ENCODE measurements at places on chromosomes 5 and 9. TPM values are rescaled to one million over a fixed set of nuclear protein-coding genes. Genes with fewer than 3 reads are reported as not detected.

DNA sequence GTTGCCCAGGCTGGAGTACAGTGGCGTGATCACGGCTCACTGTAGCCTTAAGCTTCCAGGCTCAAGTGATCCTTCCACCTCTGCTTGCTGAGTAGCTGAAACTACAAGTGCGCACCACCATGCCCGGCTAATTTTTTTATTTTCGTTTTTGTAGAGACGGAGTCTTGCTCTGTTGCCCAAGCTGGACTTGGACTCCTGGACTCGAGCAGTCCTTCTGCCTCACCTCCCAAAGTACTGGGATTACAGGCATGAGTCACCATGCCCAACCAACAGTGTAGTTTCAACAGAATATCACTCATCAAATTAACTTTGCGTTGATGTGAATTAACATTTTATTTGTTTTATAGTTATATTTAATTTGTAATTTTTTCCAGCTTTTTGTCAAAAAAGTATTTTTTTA lies 45.3 kb downstream of the WDR70 start:
- no peak for DNase-seq

DNA sequence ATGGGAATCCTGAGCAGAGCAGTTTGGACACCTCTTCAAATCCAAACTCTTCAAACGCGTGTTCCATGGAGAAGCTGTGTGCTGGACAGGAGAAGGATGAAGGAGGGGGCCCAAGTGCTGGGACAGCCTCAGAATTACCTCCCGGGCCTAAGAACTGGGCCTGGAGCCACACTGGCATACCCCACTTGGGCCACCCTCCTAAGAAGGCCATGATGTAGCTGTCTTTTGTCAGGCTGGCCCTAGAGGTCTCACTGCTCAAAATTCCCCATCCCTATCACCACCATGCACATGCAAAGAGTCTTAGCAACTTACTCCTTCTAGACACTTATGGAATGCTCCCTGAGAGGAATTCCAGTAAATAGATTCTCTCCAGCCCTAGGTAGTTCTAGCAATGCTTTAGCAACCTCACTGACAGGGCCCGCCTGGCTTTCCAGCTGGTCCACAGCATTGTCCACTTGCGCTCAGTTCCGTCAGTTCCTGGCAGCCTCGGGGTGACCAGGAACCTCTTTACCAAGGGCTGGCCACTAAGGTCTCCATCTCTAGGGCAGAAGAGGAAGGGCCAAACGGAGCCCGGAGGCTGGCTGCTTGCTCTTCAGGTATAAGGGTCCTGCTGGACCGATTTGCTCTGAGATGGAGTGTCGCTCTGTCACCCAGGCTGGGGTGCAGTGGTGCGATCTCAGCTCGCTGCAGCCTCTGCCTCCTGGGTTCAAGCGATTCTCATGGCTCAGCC lies 75.3 kb downstream of the RGS3 start:
- peak; percentile 41 for DNase-seq

- no peak for DNase-seq
Observed at GRCh38 chr5:67957374-67957773, 258.2 kb upstream of the PIK3R1 start.

GRCh38 chr5:76249621-76250020 lies 153.5 kb upstream of the IQGAP2 start:
- DNase-seq: no peak

- DNase-seq: no peak
Observed at GRCh38 chr9:2231829-2232228, 216.7 kb downstream of the SMARCA2 start.

GRCh38 chr5:56006094-56006493 lies 11.3 kb upstream of the IL6ST start:
- no peak for DNase-seq

DNA sequence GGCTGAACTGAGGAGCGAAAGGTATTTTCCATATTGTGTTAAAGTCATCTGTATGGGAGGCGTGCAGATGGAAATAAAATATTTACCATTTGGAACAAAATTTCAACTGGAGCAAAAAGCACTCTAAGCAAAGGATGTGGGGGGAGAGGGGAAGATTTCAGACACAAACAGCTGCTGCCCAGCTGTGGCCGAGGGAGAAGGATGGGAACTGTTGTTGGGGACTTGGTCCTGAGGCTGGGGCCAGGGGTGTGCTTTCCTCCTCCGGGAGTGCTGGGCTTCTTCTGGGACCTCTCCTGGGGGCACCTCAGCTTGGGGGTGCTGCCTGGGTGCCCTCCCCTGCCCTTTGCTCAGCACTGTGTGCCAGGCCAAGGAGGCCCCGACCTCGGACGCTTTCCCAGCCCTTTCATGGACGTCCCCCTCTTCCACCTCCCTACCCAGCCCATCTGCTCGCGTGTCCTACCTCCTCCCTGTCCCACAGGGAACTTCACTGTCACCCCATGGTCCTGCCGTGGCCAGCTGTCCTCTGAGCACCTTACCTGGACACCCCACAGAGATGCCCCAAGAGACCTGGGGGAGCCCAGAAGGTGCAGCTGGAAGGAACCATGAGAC lies 101.9 kb upstream of the COL5A1 start:
- DNase-seq: no peak

- no peak for DNase-seq
Observed at GRCh38 chr9:97502984-97503861, 1.8 kb downstream of the TMOD1 start.

DNA sequence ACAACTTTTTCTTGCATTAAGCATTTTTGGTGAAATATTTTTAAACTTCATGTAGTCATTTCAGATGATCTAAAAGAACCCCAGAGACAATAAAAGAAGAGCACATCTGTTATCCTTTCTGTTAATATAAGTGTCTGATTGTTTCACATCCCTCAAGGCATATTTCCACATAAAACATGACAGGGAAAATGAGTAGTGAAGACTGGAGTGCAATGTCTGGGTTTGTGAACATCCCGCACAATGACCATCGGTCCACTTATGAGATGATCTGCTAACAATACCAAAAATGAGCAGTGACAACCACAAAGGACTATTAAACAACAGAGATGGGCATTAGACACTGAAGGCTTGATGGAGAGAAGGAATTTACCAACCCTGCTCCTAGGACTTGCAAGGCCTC lies 209.1 kb downstream of the NR2F1-AS1 start:
- DNase-seq: no peak

DNA sequence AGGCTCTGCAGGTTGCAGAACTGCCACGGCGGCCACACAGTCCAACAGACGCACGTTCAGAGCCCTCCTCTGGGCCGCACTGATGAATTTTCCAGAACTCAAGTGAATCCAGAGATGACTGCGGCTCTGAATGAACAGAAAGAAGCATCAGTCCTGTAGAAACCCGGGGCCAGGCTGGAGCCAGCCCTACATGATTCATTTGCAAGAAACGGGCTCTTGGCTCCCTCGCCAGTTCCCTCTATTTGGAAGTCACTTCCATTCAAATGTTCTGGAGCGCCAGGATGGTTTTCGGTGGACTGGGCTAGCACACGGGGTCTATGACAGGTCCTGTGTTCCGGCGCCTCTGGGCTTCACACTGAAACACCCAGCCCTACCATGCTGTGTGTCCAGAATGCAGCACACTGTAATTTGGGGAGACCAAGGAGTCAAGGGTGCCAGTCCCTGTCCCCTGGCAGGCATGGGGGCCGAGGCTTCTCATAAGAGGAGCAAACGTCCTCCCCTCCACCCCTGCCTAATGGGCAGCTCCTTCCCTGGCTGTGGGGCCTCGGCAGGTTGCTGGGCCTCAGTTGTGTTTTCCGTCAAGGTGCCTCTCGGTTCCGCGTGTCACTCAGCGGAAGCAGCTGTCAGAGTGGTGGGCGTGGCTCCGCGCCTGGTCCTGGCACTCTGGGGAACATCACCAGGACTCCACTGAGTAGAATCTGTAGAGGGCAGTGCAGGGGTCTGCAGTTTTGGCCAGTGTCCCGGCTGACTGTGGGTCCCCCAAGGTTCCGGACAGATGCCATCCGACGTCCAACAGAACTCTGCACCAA lies 18.1 kb upstream of the COL5A1 start:
- DNase-seq: peak; percentile 64

DNA sequence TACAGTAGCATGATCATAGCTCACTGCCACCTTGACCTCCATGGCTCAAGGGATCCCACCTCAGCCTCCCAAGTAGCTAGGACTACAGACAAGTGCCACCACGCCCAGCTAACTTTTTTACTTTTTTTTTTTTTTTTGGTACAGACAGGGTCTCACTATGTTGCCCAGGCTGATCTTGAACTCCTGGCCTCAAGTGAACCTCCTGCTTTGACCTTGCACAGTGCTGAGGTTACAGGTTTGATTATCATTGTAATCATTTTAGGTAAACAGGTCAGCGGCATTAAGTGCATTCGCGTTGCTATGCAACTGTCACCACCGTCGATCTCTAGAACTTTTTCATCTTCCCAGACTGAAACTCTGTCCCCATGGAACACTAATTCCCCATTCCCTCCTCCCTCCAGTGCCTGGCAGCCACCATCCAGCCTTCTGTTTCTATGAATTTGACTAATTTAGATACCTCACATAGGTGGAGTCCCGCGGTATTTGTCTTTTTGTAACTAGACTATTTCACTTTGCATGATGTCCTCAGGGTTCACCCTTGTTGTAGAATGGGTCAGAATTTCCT lies 5.8 kb upstream of the CARD19 start:
- peak; percentile 10 for DNase-seq

DNA sequence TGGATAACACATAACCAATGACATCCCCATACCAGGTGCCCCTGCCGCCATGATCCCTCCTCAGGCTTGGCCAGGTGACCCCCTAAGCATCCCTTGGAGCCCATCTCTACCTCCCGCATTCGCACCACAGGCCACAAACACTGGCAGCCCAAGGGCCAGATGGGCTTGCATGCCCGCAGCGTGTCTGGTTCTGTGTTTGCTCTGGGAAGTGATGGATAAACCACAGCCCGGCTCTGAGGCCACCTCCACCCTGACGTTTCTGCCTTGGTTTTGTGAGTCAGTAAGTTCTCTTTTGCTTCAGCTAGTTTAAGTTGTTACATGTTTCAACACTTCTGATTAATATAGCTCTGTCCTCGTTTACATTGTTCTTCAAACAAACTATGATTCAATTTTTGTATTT lies 172.4 kb upstream of the PHYKPL start:
- peak; percentile 70 for DNase-seq

DNA sequence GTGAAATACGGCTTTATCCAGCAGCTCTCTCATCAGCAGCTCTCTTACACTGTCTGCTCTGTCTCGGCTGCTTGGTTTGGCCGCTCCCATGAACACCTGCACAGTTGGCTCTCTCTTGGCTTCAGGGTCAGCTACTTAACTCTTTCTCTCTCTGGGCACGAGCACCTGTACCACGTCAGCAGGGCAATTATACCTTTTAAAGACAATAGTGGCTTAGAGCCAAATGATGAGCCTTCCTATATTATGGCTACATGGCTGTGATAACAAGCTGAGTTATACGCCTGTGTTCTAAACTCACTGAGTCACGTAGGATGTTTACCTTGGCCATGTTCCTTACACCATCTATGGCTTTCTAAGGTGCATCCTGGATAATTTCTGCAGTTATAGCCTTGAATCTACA lies 69.2 kb upstream of the CTNND2 start:
- no peak for DNase-seq

- no peak for DNase-seq
Observed at GRCh38 chr5:125151150-125151900, 404.9 kb upstream of the ZNF608 start.

DNA sequence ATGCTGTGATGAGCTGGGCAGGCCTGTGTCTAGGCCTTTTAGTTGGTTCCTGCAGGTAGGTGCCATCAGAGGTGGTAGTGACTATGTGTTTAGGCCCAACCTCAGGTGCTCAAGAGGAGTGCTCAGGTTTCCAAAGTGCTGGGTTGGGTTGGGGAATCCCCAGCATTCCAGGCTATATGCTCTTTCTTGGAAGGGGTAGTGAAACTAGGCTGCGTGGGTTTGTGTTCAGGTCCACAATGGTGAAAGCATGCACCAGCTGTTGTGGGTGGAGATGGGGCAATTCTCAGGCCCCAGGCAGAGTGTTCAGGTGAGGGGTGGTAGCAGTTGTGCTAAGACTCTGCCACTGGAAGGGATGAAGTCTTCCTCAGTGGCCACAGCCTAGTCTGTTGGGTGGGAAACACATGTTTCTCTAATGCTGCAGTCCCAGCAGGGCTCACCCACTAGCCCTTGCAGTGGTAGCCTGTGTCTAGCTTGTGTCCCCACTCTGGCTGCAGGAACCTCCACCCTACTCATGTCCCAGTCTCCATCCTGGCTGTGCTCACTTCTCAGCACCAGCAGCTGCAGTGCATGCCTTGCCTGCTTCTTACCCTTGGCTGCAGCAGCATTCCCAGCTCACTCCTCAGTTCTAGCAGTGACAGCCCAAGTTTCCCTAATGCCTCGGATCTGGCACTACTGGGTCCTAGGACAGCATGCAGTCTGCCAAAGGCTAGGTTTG lies 78.9 kb downstream of the FAM170A start:
- no peak for DNase-seq

DNA sequence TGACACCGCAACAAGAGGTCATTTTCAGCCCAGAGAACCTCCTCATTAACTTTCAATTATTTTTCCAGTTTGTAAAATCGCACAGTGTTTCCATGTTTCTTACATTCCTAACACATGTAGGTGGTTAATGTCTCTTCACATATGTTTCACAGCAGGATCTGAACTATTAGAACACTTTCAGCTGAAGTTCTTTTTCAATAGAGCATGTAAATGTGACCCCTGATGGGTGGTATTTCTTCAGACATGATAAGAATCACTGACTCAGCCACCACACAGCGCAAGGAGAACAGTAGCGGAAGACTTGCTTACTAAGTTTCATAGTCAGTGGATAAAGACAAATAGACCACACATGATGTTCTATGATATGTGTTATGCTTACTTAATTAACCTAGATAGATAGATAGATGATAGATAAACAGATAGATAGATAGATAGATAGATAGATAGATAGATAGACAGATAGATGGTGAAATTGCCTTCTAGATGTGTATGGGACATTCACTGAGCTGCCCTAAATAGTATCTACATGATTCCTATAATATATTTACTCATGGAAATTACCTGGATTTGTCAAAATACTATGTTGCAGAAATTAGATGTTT lies 1992.1 kb upstream of the NUDT12 start:
- no peak for DNase-seq

GRCh38 chr9:99465231-99465907 lies 243.3 kb downstream of the SEC61B start:
- no peak for DNase-seq

GRCh38 chr9:131092548-131093440 lies 3.5 kb upstream of the AIF1L start:
- DNase-seq: no peak

DNA sequence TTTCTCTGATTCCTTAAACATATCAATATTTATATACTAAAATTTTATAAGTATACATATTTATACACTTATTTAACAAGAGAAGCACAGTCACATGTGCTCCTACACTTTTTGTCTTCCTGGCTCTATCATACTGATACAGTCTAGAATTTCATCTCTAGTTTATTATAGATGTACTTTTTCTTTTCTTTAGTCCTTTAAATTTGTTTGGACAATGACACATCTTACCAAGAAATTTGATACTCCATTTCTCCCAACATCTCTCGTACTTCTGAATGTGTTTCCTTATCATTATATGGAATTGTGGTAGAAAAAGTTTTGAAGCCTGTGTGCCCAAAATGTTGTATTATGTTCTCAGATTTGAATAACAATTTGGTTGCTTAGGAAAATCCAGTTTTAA lies 104.6 kb downstream of the DMRT2 start:
- DNase-seq: no peak

Gene MATR3
- total RNA-seq: 170 TPM

Gene SLC36A2
- not detected for total RNA-seq

Gene ORM2
- total RNA-seq: 0.32 TPM

Gene FBP2
- total RNA-seq: not detected

Gene GDF9
- total RNA-seq: 0.43 TPM

Gene SPINK6
- not detected for total RNA-seq

Gene ZNF300
- 1.5 TPM for total RNA-seq

Gene PCDHGB5
- total RNA-seq: 13.9 TPM

Gene ZNF879
- 3.9 TPM for total RNA-seq

Gene GCNT1
- total RNA-seq: 2.0 TPM

Gene PHYHD1
- 21.9 TPM for total RNA-seq

Gene KIF4B
- 0.13 TPM for total RNA-seq

Gene PRDM9
- not detected for total RNA-seq

Measured in cardiac septum (tissue), 1 donor.